ENCODE measurements at places on chromosomes 1 and 21. TPM values are rescaled to one million over a fixed set of nuclear protein-coding genes. Genes with fewer than 3 reads are reported as not detected.

The LCE1F gene
- total RNA-seq = not detected

The AMY1C gene
- not detected for total RNA-seq

DNA sequence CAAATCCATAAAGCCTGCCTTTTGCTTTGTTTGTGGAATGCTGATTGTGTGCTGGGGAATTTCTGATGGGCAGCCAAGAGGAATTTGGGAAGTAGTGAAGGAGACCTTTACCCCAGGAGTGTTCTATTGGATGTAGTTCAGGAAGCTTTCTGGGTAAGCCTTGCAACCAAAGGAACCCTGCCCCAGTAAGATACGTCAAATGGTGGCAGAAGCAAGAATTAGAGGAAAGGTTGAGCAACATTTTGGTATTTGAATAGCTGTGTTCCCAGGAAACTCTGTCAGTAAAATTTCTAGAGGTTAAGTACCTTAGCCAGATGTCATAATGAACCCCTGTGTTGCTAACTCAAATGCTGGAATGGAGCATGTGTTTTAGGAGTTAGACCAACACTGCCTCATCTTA is 6.4 kb downstream of the MGST3 start:
- no peak for DNase-seq

DNA sequence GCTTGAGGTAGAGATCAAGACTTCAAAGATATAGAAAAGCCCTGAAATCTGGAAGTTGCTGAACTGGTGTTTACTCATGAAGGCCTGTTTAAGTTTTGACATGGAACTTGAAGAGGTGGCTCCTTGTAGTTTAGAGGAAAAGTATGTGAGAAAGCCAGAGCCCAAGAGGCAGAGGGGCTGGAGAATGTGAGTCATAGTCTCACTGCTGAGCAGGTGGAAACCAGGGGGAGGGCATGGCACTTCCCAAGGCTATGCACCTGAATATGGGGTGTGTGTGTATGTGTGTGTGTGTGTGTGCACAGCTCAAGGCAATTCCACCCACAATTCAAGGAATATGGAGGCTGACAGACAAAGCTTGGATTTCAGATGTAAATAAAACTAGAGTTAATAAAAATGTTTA is 46.8 kb upstream of the C1orf198 start:
- no peak for DNase-seq

DNA sequence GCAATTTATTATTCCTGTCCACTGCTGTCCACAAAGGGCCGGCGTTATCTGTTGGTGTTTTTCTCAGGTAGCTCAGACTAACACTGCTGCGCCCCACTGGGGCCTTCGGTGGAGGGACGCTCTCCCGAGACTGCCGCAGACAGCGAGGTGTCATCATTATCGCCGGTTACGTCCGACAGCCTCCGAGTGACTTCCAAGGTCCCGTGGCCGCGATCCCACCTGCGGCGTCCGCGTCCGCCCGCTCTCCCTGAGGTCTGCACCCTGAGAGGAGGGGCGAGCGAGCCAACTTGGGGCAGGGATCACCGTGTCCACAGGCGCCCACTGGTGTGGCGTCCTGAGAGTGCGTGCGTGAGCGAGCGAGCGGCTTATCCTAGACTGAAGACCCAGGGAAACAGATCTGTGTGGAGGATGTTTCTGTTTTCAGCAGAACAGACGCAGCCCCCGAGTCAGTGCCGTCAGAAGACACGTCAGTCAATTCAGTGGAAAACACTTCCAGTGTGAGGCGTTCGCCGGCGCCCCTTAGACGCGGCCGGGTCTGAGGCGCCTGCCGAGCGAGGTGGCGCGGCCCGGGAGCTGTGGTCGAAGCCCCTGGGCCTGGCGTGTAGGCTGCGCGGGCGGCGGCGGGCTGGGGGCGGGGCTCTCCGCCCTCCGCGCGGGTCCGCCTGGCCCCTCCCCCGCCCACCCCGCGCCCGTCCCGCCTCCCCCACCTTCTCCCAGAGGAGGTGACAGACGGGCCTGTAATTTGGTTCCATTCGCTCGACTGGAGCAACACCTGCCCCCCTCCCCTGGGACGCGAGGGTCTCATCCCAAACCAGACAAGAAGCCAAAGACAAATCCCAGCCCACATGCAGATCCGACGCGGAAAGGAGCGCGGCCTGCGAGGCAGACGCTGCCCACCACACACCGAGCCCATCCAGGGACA is 12.6 kb downstream of the NHLH2 start:
- peak; percentile 92 for DNase-seq

DNA sequence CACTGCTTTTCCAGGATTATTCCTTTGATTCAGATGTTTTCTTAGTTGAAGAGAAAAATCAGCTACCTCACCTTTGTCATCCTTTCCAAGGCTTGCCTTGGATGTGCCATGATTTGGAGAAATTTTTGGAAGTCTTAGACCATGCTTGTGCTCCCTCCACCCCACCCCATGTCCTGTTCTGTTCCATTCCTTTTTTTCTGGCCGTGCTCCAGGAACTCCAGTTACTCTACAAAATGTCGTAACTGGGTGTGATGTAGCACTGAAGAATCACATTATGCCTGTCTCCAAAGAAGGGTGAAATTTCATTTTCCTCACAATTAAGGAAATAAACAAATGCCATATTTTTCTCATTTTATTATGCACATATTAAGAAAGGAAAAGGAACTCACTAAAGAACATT is 217.8 kb upstream of the ZRANB2 start:
- no peak for DNase-seq

- no peak for DNase-seq
These were observed 159.0 kb downstream of the PTBP2 start for GRCh38 chr1:96880626-96881025.

DNA sequence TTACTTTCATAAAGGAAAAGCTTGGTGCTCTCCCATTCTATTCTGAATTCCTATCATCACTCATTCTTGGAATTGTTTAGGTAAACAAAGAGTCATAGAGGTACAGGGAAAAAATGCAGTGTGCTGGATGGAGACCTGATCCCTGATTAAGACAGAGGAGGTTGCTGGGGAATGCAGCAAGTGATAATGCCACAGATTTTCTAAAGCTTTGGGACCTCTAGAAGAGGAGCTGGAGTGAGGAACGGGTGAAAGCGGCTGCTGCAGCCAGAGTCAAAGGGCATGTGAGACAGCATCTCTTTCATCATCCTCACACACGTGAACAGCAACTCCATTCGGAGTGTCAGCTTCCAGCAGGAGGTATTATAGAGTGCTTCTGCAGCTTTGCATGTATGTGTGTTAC is 54.9 kb upstream of the DIPK1A start:
- no peak for DNase-seq

DNA sequence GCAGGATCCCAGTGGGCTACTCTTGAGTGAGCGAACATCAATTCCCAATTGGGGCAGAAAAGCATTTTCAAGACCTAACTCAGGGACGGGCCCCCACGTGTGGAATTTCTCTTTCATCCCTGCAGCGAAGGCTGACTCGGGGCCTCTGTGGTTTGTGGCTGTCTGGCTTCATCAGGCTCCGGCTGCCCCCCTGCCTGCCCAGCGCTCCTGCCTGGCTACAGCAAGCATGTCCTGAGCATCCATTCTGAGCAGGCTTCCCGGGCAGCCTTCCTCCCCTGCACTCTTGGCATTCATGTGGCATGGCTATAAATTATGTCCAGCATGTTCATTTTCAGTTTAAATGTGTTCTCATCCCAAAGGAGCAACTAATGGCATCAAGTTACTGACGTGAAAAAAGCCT is 588.1 kb downstream of the KIF26B start:
- DNase-seq = no peak

GRCh38 chr21:27513825-27514224 is 546.9 kb upstream of the ADAMTS5 start:
- no peak for DNase-seq

- no peak for DNase-seq
These were observed 179.9 kb downstream of the NPHP4 start for GRCh38 chr1:5812295-5812694.

The VASH2 gene
- total RNA-seq = 74.6 TPM

The PRR9 gene
- total RNA-seq = not detected

GRCh38 chr1:40899230-40899870 is 37.2 kb upstream of the CITED4 start:
- no peak for DNase-seq

The FHL3 gene
- 54.8 TPM for total RNA-seq

- DNase-seq = no peak
These were observed 991 bp downstream of the SELENBP1 start for GRCh38 chr1:151371370-151372057.

GRCh38 chr21:45283611-45284455 is 3.9 kb downstream of the POFUT2 start:
- DNase-seq = no peak

DNA sequence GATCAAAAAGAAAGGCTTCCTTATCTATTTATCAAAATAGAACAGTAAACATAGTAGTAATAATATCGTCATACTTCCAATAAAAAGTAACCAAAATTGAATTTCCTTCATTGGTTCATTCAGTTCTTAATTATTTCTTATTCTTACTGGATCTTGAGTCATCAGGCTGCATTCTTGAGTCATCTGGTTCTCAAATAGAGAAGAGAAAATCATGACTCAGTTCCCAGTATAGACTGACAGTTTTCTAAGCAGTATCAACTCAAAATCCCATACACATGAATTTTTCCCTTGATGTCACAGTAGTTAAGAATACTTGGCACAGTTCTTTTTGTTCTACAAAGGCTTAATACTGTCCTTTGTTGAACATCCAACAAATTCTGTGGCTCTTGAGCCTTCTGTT is 626.9 kb upstream of the ADGRL4 start:
- no peak for DNase-seq

- DNase-seq = no peak
These were observed 197.3 kb downstream of the ZBTB18 start for GRCh38 chr1:244248426-244248825.

DNA sequence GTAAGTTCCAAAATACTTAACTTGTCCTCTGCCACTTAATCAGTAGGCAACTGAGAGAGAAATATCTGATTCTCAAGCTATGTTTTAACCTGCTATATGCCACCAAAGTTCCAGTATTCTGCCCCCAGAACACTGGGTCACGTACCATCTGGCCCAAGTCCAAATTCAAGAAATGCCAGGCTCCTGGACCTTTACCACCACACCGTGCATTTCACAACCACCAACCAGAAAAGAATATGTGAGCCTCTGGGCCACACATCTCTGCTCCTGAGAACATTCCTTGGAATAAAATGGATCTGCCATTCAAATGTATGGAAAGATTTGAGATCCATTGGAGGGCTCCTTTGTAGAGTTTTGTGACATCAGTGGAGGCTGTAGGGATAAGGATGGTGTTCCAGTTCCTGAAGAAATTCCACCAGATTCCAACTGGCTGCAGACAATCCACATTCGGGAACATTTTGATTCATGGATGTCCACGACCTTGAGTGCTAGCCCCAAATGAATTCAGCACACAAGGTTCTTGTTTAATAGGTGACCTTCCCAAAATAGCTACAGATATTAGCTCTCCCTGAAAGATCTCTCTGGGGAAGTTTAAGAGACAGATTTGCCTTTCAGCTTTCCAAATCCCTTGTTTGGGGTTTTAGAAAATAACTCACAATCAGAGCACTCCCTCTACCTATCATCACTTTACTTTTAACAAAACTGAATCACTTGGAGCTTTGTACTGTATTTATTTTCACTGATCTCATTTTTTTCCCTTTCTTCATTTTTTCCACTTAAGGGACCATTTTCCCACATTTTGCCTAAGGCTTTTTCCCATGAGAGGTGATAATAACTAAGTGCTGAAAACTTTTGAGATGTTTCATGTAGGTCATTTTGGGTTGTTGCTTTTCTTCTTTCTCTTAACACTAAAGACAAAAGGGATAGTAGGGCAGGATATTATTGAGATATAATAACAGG is 128.4 kb upstream of the ZC3H11B start:
- DNase-seq = no peak

- DNase-seq = no peak
These were observed 21.6 kb upstream of the RGL1 start for GRCh38 chr1:183783342-183783741.

- DNase-seq = peak; percentile 28
These were observed 4.3 kb downstream of the PAQR7 start for GRCh38 chr1:25871086-25871703.

DNA sequence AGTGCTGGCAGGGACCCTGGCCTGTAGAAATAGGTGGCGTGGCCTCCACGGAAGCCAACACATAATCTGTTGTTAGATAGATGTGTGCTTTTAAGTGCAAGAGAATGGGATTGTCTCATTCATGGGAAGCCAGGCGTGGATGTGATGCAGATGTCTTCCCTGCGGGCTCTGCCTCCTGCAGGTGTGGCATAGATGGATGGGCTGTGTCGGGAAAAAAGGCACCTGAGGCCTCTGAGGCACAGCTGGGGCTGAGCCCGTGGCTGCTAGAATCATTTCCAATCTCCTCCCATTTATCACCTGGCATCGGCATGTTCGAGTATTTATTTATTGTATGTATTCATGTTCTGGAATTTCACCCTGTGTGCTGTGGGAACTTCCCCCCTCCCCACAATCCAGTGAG is 353.4 kb upstream of the AJAP1 start:
- no peak for DNase-seq

DNA sequence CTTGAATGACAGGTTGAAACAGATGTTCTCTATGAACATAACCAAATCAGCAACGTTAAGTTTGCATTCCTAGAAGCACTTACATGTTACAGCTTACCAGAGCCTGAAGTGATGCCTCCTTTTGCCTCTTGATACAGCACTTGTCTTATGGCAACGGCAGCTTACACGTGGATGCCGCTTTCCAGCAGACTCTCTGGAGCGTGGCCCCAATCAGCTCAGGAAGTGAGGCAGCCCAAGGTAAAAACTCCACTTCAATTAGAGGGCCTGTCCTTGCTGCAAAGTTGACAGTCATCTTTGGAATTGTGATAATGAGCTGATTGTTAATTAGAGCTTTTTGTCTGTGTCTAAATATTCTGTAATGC is 345.1 kb downstream of the RYR2 start:
- no peak for DNase-seq

DNA sequence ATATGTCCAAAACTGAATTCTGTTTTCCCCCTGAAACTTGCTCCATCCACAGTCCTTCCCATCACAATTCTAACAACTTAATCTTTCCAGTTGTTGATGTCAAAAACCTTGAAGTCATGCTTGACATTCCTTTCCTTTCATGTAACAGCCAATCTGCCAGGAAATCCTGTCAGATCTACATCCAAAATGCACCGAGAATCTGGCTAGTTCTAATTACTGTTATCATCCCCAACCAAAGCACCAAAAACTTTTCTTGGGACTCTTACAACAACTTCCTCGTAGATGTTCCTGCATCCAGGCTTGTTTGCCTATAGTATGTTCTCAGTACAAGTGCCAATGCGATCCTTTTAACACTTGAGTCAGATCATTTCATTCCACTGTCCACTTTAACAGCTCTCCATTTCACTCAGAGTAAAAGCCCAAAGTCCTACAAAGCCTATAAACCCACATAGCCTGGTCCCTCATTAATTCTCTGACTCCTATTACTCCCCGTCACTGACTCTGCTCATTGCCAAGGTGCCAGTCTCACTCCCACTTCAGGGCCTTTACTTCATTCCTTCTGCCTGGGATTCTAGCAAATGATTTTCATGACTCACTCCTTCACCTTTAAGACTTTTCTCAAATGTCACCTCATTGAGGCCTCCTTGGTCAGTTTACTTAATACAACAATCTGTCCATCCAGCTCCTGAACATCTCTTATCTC is 493.2 kb upstream of the NFIA start:
- DNase-seq = no peak

Data from H7 (cell line).